ENCODE measurements at places on chromosomes 11 and 22.

- no peak for DNase-seq
Measured at GRCh38 chr22:41664490-41664889, 24.2 kb downstream of the SNU13 start.

DNA sequence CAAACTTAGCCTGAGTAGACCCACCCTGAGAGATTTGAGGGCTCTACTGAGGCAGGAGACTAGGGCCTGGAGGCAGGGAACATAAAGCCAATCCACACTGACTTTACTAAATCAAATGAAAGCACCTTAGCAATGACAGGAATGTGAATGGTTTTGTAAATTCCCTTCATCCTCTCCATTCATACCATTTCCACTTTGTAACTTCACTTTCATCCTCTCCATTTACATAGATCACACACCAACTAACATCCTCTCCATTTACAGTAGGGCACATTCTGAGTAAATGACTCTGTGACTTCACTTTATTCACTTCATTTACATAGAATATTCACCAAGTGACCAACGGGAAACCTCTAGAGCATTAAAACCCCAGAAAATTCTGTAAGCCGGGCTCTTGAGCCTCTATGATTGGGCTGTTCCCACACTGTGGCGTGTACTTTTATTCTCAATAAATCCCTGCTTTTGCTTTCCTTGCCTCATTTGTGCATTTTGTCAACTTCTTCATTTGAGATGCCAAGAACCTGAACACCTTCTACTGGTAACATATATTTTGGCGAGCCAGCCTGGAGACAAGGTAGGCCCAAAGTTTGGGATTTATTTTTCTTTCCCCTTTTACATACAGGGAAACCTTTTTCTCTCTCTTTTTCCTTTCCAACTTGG lies 82.9 kb downstream of the PIWIL4 start:
- DNase-seq, result no peak

DNA sequence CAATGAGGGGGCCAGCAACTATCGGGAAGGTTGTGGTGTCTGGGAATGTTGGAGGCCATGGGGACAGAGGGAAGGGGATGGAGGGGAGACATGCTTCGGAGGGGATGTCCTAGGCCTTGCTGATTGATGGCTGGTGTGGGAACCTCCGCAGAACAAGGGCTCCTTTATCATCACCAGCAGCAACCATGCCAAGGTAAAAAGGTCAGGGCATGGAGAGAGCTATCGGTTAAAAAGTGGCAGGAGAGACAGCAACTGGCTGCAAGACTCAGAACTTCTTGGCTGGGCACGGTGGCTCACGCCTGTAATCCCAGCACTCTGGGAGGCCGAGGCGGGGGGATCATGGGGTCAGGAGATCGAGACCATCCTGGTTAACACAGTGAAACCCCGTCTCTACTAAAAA lies 3.0 kb downstream of the GSTT4 start:
- DNase-seq, result no peak

DNA sequence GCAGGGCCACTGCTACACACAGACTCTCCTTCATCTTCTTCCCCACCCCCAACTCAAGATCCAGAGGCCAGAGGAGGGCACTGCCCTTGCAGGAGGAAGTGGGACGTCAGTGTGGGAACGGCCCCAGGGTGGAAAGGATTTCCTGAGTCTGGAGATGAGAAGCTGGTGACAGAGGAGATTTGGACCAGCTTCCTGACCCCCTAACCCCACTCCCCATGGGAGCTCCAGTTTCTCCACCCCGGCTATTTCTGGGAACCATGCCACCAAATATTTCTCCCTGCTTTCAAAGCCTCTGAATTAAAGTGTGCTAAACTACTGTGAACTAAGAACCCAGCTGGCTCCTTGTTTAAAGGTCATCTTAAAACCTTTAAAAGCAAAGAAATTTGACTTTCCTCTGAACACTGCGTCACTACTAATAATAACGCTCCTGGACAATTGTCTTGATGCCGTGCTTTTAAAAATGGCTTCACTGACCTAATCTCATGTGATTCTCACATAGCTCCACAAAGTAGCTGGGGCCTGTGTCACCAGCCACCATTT lies 46.6 kb downstream of the CWC15 start:
- DNase-seq, result no peak

DNA sequence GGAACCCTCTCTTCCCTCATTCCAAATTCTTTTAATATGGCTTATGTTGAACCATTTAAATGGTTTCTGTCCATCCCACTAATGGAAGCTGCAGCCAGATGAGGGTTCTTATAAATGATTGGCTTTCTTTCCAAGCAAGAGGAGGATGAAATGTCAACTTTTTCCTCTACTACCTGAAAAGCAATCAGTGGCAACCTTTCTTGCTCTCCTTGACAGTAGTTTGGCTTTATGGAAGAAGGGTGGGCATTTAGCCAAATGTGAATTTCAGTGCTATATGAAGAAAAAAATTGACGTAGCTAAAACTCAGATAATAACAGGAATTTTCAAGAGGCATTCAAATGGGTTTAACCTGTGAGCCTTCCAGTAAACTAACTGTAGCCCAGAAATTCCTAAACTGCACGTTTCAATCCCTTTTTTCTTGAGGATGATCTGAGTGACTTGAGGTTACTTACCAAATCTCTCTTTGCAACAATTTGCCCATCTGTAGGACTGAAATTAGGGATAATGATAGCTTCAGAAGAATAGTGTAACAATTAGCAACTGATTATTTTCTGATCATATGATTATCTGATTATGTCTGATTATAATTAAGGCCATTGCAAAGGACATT lies 90.9 kb downstream of the EXT2 start:
- no peak for DNase-seq

All from GM19239 (cell line).